Activated CD4-positive, alpha-beta memory T cell treated with anti-CD3 and anti-CD28 coated beads, Interleukin-2, amount 10 ng/mL, durations not matched to agents 7 days and 5 days (primary cell): ENCODE measurements at places on chromosomes 13 and 19. TPM values are rescaled to one million over a fixed set of nuclear protein-coding genes. Genes with fewer than 3 reads are reported as not detected.

GRCh38 chr19:1433119-1434039, 4.8 kb upstream of the RPS15 start:
- H3K27me3 ChIP-seq = no peaks in the 10 kb centered on the region
- no peak for DNase-seq
- no peak overlapping the region for H3K27ac ChIP-seq

PNKP gene
- total RNA-seq = 129 TPM

KRTDAP gene
- not detected for total RNA-seq

PEG3 gene
- not detected for total RNA-seq
